Inflammatory macrophage (primary cell): ENCODE measurements at places on chromosomes 3 and 15.

DNA sequence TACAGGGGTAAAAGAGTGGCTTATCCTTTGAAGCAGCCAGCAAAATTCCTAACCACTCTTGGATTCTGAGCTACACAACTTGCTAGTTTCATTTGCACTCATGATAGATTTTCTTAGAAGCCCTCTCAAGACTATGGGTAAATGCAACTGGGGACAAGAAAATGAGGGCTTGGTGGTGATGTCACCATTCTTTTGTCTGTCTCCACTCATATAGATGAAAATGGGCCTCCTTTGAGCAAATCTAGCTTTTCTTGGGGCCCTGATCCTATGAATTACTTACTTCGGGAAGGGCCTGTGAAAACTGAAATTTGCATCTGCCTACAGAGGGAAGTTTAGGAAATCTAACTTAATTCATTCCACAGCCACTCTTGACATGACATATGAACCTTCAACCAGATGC is 486.3 kb downstream of the MAGI1 start:
- no peak for DNase-seq

GRCh38 chr3:34155666-34156065 is 357.2 kb downstream of the PDCD6IP start:
- DNase-seq = no peak

GRCh38 chr3:47780741-47781684 is 680 bp downstream of the SMARCC1 start:
- DNase-seq = peak; percentile 42

GRCh38 chr15:96340598-96341512 is 10.4 kb downstream of the NR2F2 start:
- DNase-seq = no peak

DNA sequence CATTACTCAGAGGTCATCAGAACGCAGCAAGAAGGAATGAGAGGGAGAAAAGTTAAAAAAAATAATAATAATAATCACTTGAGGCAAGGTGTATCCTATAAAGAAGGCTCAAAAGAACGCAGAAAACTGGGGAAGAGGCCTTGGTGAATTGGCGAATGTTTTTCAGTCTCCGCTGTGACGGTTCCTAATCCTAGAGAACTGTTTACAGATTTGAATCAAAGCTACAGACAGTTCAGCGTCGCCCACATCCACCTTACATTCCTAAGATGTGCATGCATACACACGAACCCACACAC is 634 bp downstream of the ZMAT3 start:
- no peak for DNase-seq

DNA sequence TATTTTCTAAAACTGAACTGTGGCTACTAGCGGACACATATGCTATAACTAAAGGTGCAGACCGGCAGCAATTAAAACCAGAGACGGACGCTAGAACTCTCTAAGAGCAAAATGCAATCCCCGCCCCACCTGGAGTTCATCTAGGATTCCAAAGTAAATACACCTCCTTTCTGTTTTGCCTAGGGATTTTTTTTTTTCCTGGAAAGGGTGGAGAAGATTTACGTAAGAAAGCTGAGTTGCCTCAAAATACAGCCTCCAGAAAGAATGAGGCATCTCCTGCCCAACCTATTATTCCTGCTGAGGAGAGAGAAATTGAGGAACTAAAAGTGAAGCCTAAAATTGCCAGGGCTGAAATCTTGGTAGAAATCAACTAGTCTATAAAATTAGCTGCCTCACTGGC is 150.2 kb downstream of the TP63 start:
- DNase-seq = no peak
